ENCODE measurements at places on chromosomes 5 and 9.
A peak's percentile ranks its signal among the peaks of the same experiment; 100 is the strongest.

DNA sequence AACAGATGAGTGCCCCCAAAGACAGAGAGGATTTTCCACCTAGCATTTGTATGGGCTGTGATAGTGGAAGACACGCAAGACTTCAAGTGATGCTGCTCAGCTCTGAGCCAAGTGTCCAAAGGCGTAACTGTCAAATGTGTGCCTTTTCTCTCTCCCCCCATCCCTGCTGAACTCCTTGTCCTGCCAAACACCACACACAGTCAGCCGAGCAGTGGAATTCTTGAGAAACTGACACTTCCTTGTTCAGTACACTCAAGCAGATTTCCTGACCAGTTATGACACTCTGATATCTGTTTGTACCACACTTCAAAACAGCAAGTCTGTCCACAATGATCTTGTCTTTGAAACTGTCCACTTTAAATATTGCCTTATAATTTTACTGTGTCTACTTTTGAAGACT is 166.4 kb downstream of the PIK3R1 start:
- DNase-seq: no peak

DNA sequence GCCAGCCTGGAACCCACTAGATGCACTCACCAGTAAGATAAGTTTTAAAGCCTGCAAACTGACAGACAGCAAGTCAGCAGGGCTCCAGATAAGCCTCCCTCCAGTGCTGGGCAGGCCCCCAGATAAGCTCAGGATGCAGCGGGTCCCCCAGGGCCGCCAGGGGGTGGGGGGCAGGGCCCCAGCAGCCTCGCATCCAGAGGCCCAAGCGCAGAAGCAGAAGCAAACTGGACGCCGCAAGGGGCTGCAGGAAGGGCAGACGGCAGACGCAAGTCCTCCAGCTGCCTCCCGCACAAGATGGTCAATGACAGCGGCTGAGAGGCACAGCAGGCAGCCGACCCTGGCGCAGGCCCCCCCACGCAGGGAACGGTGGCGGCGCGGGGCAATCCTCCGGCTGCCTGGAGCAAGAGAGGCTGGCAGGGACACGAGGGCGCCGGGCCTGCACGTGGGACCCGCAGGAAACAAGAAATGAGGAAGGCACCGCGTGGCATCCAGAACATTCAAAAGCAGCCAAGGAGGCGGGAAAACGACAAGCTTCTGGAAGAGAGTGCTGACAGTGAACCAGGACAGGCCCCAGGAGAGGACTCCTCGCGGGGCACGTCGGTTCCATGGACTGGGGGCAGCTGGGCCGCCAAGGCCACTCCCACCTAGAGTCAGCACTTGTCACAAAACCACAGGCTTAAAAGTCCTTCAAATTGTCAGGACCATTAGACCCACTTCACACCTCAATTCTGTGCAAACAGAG is 49.8 kb downstream of the ROR2 start:
- DNase-seq: no peak

DNA sequence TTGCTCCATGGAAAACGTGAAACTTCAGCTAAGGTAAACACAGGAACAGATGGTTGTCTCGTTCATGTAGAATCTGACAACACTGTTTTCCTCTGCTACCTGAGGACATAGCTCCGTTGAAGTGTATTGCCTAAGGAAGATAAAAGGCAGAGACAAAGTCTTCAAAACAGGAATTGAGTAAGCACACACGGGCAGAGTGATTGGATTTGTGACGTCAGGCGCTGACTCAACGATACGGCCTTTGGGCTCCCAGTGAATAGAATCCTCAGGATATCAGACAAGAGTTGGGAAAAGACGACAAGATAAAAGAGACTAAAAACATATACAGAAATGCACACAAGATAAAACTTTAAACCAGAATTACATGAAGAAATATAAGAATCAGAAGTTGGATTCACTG is 787.1 kb upstream of the CTNND2 start:
- peak; percentile 2 for DNase-seq

DNA sequence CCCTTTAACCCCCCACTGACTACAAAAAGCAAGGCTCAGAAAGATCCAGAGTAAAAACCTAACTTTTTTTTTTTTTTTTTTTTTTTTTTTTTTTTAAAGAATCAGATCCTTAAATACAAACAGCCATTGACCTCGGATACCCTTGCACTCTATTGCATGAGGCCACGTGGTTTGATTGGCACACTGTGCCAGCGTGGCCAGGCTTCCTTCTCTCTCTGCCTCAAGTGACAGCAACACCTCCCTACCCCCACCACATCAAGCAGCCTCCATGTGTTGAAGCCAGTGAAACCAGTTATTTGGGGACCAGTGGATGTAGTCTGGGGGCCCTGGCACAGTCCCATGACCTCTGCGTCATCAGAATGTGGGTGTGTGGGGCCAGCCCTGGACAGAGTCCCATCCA is 71.4 kb downstream of the OTULIN start:
- DNase-seq: no peak

DNA sequence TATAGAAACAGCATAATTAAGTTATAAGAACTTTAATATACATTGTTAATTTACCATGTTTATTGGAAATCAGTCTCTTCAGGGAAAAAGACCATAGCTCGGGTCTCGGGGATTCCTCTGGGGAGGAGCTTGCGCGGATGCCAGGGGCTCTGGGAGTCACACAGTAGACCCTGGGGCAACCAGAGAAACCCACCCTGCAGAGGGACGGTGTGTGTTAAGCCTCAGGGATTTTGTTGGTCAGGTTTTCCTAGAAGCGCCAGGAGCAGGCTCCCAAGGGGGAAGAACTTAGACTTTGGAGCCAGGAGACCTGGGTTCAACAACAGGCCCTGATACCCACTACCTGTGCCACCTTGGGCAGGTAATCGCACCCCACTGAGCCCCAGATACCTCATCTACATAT is 297.9 kb downstream of the MED10 start:
- no peak for DNase-seq

- no peak for DNase-seq
Observed at GRCh38 chr9:88746743-88747398, 211.9 kb downstream of the NXNL2 start.

DNA sequence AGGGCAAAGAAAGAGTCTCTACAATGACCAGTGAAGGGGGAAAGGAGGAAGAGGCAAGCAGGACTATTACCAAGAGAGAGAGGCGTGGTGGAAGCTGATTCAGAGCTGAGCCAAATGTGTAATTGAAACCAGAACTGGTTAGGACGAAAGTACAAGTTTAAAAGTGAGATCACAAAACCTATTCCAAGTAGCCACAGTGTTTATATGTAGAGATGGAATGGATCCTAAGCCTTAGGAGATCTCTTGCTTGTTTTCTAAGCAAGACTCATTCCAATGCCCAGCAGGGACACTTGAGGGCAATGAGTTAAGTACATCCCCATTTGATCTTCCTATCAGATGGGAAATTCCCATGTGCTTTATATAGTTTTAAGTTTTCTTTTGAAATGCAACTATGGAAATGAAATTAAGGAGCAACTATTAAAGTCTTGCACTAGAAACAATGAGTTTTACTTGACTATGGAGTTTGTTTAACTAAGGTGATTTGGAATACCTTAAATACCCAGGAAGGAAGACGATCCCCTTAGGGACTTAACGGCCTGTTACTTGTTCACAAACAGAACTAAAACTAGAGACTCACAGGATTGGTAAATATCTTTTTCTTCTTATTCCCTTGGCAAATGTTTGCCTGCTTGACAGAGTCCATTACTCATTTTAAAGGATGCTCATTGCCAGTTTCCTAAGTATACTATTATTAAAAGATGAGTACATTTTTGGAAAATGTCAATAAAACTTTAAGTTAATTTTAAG is 51.1 kb upstream of the SNX2 start:
- DNase-seq: no peak
